Kidney epithelial cell (primary cell): ENCODE measurements at places on chromosomes 16 and 17. TPM values are rescaled to one million over a fixed set of nuclear protein-coding genes. Genes with fewer than 3 reads are reported as not detected.

RPRML gene
- not detected in 2 replicates for total RNA-seq

GRCh38 chr17:77774182-77774581 lies 184.3 kb upstream of the TNRC6C start:
- DNase-seq: no peak

- no peak for DNase-seq
Observed at GRCh38 chr16:57204675-57205074, 18.5 kb downstream of the RSPRY1 start.

PIK3R5 gene
- 0.96 and 1.7 TPM in 2 replicates for total RNA-seq

DNA sequence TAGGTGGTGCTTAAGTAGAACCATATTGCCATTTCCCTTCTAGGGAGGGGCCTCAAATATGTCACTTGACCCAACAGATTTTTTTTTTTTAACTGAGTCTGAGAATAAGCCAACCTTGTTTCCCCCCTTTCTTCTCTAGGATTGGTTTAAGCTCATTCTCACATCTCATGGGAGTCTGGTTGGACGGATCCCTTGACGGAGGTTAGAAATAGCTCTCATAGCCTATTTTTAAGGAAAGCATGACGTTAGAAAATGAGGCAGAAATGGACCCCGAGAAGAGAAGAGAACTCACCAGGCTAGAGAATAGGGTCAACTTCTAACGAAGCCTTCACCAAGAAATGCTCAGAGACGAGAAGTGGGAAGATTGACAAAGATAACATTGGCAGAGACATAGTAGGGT lies 95.1 kb upstream of the ZFHX3 start:
- no peak for DNase-seq

TCAP gene
- 0.55 and 0.84 TPM in 2 replicates for total RNA-seq

- DNase-seq: no peak
Observed at GRCh38 chr17:37037590-37038155, 88.9 kb downstream of the AATF start.

GRCh38 chr17:74567397-74567796 lies at the start of gene CD300H:
CD300H (minus strand) TSS chr17:74567509.
- DNase-seq: no peak

DNA sequence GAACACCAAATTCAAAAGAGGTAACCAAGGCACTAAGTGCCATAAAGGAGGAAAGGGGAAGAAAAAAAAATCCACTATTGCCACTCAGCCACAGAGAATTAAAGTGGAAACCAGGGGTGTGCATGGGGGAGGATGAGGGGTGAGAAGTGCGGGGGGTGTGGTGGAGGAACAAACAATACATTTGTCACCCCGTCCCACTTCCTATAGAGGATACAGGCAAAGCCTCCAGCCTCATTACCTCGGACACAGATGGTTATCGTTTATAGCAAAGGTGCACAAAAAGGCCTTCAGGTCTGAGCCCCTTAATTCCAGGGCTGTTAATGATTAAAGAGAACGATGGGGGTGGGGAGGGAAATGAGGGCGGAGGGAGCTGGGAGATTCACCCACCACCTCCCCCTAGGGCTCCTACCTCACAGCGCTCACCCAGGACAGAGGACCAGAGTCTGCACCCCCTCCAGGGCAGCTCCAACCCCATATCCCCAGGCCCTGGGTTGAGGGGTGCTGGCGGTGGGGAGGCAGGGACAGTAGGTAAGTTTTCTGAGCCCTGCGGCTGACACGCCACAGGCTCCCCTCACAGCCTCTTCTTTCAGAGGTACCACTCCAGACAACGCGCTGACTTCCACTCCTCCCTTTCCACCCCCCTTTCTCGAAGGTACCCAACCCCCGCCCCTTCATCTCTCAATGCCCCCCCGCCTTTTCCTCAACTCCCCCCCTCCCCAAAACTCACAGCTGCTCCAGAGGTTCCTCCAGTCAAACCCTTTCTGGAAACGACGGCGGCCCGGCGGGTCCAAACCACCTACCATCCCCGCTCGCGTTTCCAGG lies 470 bp downstream of the DCUN1D3 start:
- DNase-seq: no peak

DNA sequence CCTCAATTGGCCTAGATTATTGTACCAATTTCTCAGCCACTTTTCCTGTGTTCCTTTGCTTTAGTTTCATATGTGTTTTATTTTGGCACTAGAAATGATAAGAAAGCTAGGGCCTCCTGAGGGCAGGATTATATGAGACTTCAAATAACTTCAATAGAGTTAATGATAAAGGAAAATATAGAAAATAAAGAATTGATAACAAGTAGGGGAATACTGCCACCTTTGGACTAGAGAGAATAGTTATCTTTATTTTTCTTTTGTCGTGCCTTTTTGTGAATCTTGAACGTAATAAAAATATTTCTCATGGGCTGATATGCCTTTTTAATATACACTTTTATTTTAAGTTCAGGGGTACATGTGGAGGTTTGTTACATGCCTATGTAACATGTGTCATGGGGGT lies 29.3 kb upstream of the RBL2 start:
- no peak for DNase-seq

DNA sequence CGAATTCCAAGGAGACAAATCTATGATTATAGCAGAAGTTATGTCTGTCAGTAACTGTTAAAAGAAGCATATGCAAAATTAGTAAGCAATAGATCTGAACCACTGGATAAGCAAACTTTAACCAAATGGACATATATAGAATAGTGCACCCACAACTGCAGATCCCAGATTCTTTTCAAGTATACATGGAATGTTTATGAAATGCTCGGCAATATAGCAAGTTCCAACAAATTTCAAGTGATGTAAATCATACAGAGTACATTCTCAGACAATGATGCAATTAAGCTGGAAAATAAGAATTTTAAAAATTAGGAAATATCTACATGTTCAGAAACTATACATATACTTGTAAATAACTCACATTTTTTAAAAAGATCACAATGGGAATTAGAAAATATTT lies 8.4 kb upstream of the HELZ start:
- no peak for DNase-seq

DNA sequence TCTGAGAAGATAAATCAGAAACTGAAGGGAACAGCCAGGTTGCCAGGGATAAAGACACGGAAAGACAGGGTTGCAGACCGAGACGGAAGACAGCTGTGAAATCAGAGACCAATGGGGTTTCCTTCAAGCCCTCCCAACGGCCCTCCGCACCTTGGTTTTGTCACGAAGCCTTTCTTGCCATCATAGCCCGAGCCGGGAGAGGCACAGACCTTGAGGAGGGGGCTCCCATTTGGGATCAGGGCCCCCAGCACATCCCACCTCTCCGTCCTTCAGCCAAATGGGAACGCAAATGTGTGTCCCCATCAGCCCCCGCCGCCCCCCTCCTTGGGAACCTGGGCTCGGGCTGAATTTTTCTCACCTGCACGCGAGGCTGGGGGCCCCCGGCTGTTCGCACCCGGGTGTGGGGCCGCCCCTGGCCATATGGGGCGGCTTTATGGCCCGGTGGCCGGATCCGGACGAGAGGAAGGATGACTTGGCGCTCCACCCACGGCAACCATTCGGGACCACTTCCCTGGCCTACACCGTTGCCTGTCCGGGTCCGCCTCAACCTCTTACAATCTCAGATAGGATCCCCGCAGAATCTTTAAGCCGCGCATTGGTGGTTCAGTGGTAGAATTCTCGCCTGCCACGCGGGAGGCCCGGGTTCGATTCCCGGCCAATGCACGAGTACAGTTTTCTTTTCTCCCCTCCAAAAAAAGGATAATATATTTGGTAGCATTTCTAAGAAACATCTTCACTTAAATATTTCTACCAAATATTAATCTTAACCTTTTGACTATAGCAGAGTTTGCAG lies 1.4 kb upstream of the HES7 start:
- no peak for DNase-seq

- DNase-seq: no peak
Observed at GRCh38 chr17:77827039-77827438, 131.5 kb upstream of the TNRC6C start.

CACNA1G gene
- total RNA-seq: 0.07 TPM in 1 of 2 replicates, not detected in the other

DNA sequence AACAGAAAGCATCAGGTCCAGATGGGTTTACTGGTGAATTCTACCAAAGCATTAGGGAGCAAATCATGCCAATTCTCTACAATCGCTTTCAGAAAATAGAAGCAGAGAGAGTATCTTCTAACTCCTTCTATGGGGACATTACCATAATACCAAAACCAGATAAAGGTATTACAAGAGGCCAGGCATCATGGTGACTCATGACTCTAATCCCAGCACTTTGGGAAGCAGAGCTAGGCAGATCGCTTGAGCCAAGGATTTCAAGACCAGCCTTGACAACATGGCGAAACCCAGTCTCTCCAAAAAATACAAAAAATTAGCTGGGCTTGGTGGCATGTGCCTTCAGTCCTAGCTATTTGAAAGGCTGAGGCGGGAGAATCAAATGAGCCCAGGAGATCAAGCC lies 23.0 kb downstream of the HBQ1 start:
- DNase-seq: no peak

CIBAR2 gene
- total RNA-seq: not detected in 2 replicates

DNA sequence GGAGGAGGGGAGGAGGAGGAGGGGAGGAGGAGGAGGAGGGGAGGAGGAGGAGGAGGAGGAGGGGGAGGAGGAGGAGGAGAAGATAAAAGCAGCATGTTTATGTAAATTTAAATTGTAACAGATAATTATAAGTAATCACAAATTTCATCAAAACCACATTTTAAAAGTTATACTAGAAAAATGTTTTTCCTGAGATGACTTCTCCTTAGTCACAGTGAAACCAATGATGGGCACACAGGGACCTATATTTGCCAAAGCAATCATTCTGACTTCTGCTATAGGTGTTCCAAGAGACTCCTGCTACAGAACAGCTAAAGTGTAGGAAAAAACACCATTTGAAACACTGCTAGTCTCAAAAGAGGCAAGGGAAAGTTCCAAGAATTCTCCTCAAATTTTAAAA lies 66.4 kb downstream of the CEP95 start:
- DNase-seq: no peak

TOM1L1 gene
- total RNA-seq: 70.7 and 76.0 TPM in 2 replicates

DNA sequence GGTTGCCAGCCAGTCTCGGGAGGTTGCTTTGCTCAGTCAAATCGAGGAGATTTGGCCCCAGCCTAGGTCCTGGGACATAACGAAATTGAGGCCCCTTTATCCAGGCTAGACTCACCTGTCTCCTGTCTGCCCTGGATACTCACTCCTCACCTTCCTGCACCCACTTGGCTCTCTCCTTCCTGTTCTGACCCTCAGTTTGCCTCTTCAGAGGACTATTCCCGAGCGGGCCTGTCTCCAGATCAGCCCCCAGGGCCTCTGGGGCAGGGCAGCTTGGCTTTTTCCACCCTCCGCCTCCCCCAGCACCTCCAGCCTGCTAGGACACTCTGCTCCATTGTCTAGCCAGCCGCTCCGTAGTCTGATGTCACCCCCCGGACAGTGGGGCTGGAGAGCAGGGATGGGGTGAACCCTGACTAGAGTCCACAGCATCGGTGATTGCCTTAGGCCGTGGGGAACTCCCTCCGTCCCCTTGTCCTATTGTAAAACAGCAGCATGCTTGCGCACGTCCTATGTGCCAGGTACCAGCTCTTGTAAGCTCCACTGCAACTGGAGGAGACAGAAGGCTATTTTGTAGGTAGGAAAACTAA lies 8.8 kb downstream of the WFIKKN2 start:
- DNase-seq: no peak

PHOSPHO1 gene
- not detected in 2 replicates for total RNA-seq

COASY gene
- 26.8 and 34.3 TPM in 2 replicates for total RNA-seq

DNAH3 gene
- total RNA-seq: under 0.01 TPM in 1 of 2 replicates, not detected in the other

GRCh38 chr16:1363501-1364041 lies 11.8 kb downstream of the GNPTG start:
- DNase-seq: no peak

- DNase-seq: no peak
Observed at GRCh38 chr16:12976496-12976895, 75.1 kb downstream of the SHISA9 start.

SEZ6L2 gene
- 26.2 and 30.4 TPM in 2 replicates for total RNA-seq

DNASE1L2 gene
- 0.21 and 2.3 TPM in 2 replicates for total RNA-seq

MMP25 gene
- 0.17 TPM in 1 of 2 replicates, not detected in the other for total RNA-seq

CXCL16 gene
- 96.1 and 106 TPM in 2 replicates for total RNA-seq

TOX3 gene
- total RNA-seq: 7.4 and 7.9 TPM in 2 replicates

- peak; percentile 91 for DNase-seq
Observed at GRCh38 chr16:11133344-11133943, 122.6 kb downstream of the SOCS1 start.

DNA sequence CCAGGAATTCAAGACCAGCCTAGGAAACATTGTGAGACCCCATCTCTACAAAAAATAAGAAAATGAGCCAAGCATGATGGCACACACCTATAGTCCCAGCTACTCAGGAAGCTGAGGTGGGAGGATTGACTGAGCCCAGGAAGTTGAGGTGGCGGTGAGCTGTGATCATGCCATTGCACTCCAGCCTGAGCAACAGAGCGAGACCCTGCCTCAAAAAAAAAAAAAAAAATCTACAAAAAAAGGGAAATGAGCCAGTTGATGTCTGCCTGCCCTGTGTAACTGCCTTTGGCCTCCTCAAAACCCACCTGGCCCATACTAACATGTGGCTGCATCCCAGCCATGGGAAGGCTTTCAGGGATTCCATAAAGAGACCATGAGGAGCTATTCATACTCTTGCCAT lies 4.5 kb downstream of the RANBP10 start:
- no peak for DNase-seq

HYDIN gene
- 4.0 and 7.3 TPM in 2 replicates for total RNA-seq

ATP6V0C gene
- total RNA-seq: 79.1 and 139 TPM in 2 replicates
